Activated CD4-positive, alpha-beta T cell treated with anti-CD3 and anti-CD28 coated beads for 1 hour (primary cell): ENCODE measurements at places on chromosomes 2 and 18.

DNA sequence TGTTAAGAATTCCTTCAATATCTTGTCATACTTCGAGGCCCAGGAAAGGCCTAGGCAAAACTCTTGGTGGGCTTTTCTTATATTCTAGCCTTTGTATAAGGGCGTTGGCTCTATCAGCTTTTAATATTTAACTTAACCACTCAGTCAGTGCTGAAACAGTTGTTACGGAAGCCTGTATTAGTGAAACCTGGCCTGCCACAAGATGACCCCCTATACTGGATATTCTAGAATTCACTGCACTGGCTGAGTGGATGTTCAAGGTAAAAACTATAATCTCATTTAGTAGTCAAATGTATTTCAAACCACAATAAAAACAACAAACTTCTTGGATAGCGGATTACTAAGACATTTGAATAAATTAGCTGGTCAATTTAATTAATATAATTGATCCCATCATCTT lies 91.7 kb upstream of the HNMT start:
- no peak for DNase-seq

DNA sequence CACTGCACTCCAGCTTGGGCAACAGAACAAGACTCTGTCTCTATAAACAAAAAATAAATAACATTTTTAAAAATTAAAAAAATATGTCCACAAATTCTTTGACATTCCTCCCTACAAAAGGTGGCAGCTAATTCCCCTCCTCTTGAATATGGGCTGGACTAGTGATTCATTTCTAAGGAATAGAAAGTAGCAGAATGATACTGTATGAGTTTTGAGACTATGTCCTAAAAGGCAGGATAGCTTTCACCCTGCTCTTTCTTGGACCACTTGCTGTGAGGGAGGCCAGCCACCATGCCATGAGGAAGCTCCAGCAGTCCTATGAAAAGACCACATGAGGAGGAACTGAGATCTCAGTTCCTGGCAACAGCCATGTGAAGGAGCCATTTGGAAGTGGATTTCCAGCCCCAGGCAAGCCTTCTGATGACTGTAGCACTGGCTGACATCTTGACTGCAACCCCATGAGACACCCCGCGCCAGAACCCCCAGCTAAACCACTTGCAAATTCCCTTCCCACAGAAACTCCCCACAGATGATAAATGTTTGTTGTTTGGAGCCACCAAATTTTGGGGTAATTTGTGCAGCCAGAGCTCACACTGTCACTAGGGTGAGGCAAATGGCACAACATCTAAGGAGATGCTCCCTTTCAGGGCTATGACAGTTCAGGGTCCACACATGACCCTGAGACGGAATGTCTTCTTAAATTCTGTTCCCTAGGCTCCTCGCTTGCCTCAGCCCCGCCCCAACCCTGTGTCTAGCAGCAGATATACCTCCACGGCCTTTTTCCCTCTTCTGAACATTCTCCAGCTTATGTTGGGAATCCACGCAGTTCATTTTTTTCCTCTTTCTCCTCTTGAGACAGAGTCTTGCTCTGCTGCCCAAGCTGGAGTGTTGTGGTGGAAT lies 17.1 kb upstream of the ATOH8 start:
- no peak for DNase-seq

DNA sequence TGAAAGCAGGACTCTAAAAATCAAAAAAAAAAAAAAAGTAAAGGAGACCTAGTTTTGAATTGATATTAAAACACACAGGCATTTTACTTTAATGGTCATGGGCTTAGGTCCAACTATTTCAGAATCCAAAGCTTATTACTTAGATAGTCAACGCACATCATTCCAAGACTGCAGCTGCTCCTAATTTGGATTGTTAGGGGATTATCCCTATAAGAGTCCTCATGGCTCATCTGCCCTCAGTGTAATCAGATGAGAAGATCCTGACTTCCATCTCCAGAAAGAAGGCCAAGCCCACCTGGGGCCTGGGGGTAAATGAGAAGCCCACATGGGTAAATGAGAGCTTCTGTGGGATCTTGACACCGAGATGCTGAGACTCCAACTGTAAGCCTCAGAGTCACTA lies 424.2 kb downstream of the NRXN1 start:
- no peak for DNase-seq

- DNase-seq, result no peak
Measured at GRCh38 chr18:62788876-62789275, 73.5 kb downstream of the PHLPP1 start.

GRCh38 chr2:219744066-219744465 lies 116.6 kb downstream of the SLC4A3 start:
- no peak for DNase-seq

- DNase-seq, result no peak
Measured at GRCh38 chr2:141103216-141103615, 1027.6 kb downstream of the LRP1B start.

DNA sequence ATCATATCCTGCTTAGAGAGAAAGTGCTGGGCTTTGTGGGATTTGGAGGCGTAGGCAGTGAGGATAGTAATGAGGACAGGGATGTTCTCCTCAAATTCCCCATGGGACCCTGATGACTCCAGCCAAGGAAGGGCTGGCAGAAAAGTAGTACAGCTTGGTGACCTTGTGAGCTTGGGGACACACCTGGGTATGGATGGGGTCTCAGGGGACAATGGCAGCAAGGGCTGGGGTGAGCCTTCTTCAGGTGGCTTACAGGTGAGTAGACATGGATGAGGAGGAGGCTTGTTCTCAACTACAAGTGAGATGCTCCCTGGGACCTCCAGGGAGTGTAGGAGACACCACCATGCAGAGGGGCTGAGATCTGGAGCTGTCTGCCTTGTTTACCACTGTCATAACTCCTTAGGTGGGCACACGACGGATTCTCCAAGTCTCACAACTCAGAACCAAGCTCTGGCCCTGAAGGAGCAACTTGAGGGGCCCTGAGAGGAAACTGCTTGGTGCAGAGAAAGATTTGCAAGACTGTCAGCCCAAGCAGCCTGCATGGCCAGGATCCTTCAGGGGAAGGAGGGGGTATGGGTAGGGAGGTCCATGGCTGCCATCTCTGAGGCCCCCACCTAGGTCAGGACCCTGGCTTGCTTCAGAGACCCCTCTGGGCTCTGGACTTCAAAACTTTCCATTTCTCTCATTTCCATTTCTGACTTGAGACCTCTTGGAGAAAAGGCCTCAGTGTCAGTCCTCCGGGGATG lies 262.8 kb downstream of the DYSF start:
- DNase-seq, result no peak

DNA sequence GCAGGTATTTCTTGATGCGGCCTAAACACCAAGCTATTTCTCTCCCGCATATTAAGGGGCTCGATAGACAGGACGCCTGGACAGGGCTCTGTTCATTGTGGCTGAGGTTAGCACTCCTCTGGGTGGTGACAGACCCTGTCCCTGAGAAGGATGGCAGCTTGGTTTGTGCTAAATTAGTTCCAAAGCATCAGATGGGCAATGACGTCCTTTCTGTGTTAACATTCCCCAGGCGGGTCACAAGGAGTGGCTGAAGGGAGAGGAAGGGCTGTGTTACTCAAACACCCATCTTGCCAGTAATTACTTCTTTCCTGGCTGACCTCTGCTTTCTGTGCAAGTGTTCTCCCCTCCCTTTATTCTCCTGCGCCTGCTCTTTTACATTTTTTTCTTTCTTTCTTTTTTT lies 75.0 kb downstream of the TMEM247 start:
- DNase-seq, result no peak

- no peak for DNase-seq
Measured at GRCh38 chr2:165627470-165627869, 158.0 kb downstream of the CSRNP3 start.

GRCh38 chr18:78647018-78647417 lies 332.6 kb upstream of the SALL3 start:
- no peak for DNase-seq

DNA sequence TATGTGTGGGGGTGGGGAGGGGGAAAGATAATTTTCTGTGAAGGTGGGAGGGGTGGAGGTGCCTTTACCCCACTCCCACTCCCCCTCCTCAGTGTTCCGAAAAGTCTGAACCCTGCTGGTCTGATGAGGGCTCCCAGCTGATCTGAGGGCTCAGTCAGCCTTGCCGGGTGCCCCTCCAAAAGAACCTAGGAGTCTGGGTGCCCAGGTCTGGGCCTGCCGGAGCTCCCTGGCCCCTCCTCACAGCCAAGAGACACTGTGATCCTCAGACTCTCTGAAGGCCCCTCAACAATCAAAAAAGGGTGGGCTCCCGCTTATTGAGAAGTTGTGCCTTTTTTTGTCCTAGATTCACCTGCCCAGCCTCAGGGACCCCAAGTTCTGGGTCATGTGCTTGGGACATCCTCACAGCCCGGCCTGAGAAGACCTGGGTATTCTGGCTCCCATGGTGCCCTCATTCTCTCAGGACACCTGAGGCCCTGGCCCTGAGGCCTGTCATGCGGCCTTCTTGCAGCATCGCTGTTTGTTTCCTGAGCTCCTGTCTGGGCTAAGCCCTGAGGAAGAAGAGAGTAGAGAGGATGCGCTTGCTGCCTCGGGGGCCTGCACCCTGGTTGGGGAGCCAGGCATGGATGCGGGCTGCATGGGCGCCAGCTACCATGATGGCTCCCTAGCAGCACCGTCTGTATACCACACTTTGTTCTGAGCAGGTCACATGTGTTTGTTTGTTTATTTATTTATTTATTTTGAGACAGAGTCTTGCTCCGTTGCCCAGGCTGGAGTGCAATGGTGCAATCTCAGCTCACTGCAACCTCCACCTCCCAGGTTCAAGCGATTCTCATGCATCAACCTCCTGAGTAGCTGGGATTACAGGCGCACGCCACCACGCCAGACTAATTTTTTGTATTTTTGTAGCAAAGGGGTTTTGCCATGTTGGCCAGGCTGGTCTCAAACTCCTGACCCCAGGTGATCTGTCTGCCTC lies 44.0 kb downstream of the SDC1 start:
- DNase-seq, result no peak

- no peak for DNase-seq
Measured at GRCh38 chr2:151765760-151766410, 31.6 kb upstream of the NEB start.

GRCh38 chr18:74316257-74317170 lies 875 bp downstream of the C18orf63 start:
- no peak for DNase-seq

DNA sequence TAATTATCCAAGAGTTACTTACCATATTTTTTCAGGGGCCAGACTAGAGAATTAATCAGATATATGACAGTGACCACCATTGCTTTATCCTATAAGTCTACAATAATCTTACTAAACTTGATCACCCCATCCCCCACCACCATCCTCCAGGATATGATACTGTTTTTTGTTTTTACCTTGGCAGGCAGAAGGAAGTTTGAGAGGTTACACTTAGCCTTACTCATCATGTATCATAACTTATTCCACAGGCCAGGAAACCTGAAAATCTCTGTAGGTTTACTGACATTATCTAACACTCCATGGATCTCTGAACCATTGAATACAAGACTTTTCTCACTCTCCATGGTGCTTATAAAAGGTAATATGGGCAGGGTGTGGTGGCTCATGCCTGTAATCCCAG lies 602.7 kb downstream of the KCNJ3 start:
- no peak for DNase-seq

- no peak for DNase-seq
Measured at GRCh38 chr2:31547485-31547884, 33.3 kb downstream of the SRD5A2 start.

DNA sequence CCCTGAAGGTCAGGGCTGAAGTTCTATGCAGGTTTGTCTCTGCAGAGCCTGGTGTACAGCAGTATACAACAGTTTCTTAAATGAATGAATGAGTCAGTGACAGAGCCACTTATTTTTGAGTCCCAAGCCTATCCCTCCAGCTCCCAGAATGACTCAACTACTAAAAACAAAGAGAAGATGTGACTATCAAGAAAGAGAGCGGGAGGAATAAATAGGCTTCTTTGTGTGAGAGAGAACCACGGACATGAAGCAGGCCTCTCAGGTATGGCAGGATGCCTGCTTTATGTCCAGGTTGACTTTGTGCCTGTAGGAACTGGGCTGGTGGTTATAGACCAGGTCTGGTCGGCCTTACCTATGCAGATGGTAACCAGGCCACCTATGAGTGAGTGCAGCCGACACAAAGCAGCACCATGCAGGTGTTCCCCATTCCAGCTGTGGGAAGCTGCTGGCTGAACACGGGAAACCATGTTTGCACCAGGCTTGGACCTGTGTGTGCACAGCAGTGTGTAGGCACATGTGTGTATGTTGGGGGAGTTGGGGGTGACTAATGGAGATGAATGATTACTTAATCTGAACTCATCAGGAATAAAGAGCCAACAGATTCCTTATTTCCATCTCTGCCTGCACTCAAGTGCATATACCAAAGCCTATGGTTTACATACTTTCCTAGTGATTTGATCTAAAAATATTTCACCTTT lies 171.0 kb downstream of the OSR1 start:
- no peak for DNase-seq

GRCh38 chr2:24910245-24910644 lies 9.8 kb downstream of the ADCY3 start:
- DNase-seq, result no peak

- DNase-seq, result no peak
Measured at GRCh38 chr2:10494351-10495066, 46.4 kb upstream of the ODC1 start.

DNA sequence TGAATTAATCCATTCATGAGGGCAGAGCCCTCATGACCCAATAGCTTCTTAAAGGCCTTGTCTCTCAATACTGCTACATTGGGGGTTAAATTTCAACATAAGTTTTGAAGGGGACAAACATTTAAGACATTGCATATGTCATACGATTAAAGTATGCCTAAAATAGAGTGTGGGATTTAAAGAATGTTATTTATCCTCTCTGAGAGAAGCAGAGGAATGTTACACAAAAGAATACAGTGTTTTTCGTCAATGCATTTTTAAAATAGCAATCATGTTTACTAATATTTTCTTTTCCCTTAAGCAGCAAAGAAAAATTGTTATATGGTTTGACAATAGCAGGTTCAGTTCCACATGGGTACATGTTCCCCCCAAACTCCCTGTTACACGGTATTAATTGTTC lies 363.1 kb downstream of the NUP35 start:
- DNase-seq, result no peak

DNA sequence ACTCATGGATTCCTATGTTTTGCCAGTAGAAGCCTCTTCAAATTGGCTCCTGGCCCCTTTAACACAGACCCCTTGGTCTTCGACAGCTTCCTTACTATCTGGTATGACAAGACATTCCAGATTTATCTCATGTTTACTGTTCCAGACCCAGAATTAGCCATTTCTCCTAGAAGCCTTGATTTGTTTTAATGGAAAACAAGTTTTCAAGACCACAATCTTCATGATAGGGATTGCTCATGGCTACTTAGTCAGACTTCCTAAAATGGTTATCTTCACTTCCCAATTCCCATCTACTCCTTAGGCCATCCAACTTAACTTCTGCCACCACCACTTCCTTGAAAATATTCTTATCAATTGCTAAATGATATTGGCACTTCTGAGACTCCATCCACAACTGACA lies 63.2 kb downstream of the TTC32 start:
- no peak for DNase-seq

GRCh38 chr2:237931205-237931721 lies 35.6 kb upstream of the UBE2F start:
- DNase-seq, result no peak

DNA sequence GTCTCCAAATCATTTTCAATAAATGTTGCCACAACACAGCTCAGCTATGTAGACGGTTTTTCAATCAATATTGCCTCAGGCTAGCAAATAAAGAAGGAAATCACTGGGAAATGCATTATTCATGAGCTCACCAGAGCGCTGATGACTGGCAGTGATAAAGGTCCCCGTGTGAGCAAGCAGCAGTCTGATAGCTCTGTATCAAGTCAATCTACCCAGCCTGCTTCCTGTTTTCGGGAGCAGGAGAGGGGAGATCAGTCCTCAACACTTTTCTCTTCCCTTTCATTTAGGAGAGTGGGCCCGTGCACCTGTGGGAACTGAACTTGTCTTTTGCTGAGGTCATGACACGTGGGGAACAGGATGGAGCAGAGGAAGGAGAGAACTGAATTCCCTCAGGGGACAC lies 253.9 kb upstream of the SIX2 start:
- no peak for DNase-seq
